ENCODE measurements at places on chromosomes 5 and 9. TPM values are rescaled to one million over a fixed set of nuclear protein-coding genes. Genes with fewer than 3 reads are reported as not detected.
A peak's percentile ranks its signal among the peaks of the same experiment; 100 is the strongest.

The ACTBL2 gene
- 0.12 TPM for total RNA-seq

The KIF24 gene
- total RNA-seq = 0.43 TPM

- DNase-seq = no peak
- no peaks in the 10 kb centered on the region for H3K4me1 ChIP-seq
- H3K27me3 ChIP-seq = no peaks in the 10 kb centered on the region
- no peak overlapping the region for H3K4me3 ChIP-seq
Observed at GRCh38 chr5:159893040-159893695, 23.1 kb upstream of the ADRA1B start.

The SV2C gene
- 0.15 TPM for total RNA-seq

GRCh38 chr9:695252-695651 lies 146.2 kb upstream of the DMRT1 start:
- no peak for DNase-seq
- H3K4me1 ChIP-seq = no peaks in the 10 kb centered on the region
- peak overlapping the region; percentile 42 for H3K4me3 ChIP-seq
- peaks cover 10% of the 10 kb centered on the region for H3K36me3 ChIP-seq

DNA sequence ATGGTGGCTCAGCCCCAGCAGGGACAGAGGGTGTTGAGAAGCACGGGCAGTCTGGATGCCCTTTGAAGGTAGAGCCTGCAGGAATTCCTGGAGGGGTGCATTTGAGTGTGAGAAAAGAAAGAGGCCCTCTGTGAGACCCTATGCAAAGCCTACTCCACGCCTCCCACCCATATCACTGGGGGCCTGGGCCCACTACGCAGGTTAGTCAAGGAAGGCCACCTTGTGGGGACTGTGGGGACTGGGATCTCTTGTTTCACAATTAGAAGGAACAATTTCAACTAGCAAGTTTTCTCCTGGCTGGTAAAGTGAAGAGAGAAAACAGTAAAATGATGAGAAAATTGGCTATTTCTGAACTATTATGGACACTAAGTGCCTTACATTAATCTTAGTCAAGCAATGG lies 486.2 kb upstream of the DAP start:
- H3K27me3 ChIP-seq = no peaks in the 10 kb centered on the region
- no peaks in the 10 kb centered on the region for H3K36me3 ChIP-seq
- H3K4me1 ChIP-seq = no peaks in the 10 kb centered on the region

- no peak overlapping the region for H3K4me3 ChIP-seq
- peak overlapping the region; percentile 9 for H3K27ac ChIP-seq
- peak; percentile 84 for DNase-seq
- no peaks in the 10 kb centered on the region for H3K27me3 ChIP-seq
- H3K4me1 ChIP-seq = no peaks in the 10 kb centered on the region
Observed at GRCh38 chr9:96344458-96345180, 38.9 kb downstream of the SLC35D2 start.

The ENHO gene
- total RNA-seq = 0.75 TPM

The PLPP7 gene
- 216 TPM for total RNA-seq

DNA sequence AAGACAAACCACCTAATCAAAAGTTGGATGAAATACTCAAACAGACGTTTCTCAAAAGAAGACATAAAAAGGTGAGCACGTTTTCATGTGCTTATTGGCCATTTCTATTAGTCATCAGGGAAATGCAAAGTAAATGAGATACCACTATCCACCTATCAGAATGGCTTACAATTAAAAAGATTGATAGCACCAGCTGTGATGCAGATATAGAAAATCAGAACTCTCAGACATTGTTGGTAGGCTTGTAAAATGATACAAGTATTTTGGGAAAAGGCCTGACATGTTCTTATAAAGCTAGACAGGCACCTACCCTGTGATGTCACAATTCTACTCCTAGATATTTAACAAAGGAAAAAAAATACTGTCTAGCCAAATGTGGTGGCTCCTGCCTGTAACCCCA lies 44.0 kb upstream of the SLC30A5 start:
- no peaks in the 10 kb centered on the region for H3K27me3 ChIP-seq
- no peak for DNase-seq
- no peaks in the 10 kb centered on the region for H3K4me1 ChIP-seq
- no peaks in the 10 kb centered on the region for H3K36me3 ChIP-seq
- H3K27ac ChIP-seq = no peak overlapping the region
- no peak overlapping the region for H3K4me3 ChIP-seq

The SPINK13 gene
- not detected for total RNA-seq

DNA sequence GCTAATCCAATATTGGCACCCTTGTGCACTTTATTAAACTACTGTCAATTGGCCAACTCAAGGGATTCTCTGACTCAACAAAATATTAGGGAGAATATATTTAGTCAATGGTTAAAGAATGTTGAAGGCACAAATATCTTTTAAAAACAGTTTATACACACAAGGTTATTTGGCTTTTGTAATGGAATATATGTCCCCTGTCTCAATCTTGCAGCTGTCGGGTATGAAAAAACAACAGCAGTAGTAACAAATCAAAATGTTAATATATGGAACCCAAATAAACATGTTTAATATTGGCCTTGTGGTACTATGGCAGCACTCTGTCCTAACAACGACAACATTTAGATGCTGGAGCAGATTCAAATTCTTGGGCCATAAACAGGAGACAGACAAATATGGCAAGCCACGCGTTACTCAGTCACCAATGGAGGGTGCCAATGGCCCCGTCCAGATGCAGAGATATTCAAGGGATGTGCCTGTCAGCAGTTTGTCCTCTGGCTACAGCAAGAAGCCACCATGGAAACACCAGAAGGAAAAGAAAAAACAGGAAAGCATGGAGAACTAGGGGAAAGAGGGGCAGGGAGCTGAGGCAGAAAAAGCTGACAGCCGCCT lies 342.0 kb downstream of the NDUFS4 start:
- no peak overlapping the region for H3K4me3 ChIP-seq
- no peaks in the 10 kb centered on the region for H3K27me3 ChIP-seq

GRCh38 chr9:68545033-68545705 lies 4.5 kb upstream of the TMEM252 start:
- no peak overlapping the region for H3K4me3 ChIP-seq
- no peaks in the 10 kb centered on the region for H3K27me3 ChIP-seq
- H3K36me3 ChIP-seq = no peaks in the 10 kb centered on the region
- H3K27ac ChIP-seq = no peak overlapping the region

The STX17 gene
- total RNA-seq = 16.1 TPM

The ST6GALNAC6 gene
- 106 TPM for total RNA-seq

DNA sequence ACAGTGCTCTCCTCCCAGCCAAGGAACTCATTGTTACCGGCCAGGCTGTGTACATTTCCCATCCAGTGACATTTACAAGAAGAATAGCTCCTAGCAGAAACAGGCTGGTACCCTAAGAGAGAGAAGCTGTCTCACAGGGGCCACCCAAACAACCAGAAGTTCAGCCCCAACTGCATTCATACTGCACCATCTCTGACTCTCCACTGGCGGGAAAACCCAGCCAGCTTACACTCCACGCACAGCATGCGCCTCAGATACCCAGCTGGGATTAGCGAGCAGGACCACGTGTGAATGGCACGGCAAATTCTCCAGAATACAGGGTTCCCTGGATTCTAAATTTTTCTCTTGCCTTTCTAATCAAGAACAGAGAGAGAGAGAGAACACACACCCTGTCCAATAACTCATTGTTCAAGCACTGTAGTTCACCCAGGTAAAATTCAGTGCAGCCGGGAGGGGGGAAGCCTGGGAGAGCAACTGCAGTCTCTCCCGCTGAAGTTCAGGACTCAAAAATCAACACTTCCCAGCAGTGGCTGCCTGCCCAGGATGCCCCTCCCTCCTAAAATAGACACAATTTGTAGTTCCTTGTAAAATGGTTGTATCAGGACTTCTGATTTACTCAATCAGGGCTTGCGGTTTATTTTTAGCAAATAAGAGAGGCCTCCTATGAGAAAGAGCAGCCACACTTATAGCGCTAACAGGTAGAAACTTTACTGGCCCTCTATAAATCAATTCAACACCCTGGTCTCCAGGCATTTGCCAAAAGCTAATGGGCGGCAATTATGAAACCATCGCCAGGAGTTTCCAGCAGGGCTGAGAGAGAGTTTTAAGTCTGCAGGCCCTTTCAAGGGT lies 2.2 kb downstream of the COL23A1 start:
- no peaks in the 10 kb centered on the region for H3K27me3 ChIP-seq
- peaks cover 20% of the 10 kb centered on the region for H3K4me1 ChIP-seq
- no peaks in the 10 kb centered on the region for H3K36me3 ChIP-seq
- no peak for DNase-seq

The TSSK1B gene
- not detected for total RNA-seq

The LCN2 gene
- not detected for total RNA-seq

- H3K4me3 ChIP-seq = no peak overlapping the region
- no peak for DNase-seq
- no peak overlapping the region for H3K27ac ChIP-seq
Observed at GRCh38 chr5:133635051-133635450, 22.7 kb upstream of the FSTL4 start.

DNA sequence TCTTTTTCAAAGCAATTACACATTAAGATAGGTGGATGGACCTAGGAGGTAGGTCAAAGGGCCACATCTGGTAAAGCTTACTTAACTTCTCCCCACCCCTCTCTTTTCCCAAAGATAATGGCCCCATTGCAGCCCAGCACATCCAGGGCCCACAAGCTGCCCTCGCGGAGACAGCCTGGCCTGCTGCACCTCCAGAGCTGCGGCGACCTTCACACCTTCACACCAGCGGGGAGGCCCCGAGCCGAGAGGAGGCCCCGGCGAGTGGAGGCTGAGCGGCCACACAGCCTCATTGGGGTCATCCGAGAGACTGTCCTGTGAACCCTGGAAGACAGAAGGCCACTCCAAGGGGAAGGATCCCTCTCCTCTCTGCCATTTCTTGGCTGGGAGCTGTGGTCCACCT lies 66.5 kb downstream of the ENTREP1 start:
- H3K27me3 ChIP-seq = no peaks in the 10 kb centered on the region
- H3K4me1 ChIP-seq = no peaks in the 10 kb centered on the region
- H3K36me3 ChIP-seq = peaks cover 19% of the 10 kb centered on the region

The SLC1A3 gene
- 50.9 TPM for total RNA-seq

DNA sequence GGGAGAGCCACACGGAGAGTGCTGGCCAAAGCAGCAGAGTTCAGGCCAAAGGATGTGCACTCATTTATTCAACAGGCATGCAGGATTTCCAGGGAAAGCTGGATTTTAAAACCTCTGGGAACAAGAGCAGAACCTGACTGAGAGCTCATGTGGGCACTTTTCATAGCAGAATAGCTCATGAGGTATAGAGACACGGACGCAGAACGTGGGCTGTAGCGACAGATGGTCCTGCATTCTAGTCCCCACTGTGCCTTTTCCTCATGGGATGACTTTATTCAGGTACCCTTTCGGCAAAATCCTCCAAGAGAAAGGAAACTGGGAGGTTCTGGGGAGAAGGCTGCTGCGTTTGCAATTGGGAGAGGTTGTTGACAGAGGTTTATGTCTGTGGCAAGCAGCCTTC lies 5.4 kb downstream of the IL4 start:
- no peaks in the 10 kb centered on the region for H3K4me1 ChIP-seq
- H3K27ac ChIP-seq = no peak overlapping the region
- H3K27me3 ChIP-seq = no peaks in the 10 kb centered on the region
- no peak overlapping the region for H3K4me3 ChIP-seq

The GM2A gene
- total RNA-seq = 36.4 TPM

The KCNV2 gene
- not detected for total RNA-seq

The SLC24A2 gene
- not detected for total RNA-seq

DNA sequence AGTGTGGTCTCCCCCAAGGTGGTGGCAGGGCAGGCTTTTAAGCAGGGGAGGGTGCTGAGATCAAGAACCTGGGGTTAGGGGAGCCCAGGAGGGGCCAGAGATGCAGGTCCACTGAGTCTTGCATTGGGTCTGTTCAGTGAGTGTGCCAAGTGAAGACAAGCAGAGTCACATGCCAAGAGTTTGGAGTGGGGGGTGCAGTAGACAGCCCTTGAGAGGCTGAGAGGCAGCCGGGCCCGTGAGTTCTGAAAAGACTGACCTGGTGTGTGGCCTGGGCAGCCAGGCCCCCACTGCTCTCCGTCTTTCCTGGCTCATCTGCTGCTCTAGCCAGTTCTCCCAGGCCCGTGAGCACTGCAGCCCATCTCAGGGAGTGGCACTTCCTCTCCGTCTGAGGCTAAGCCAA lies 120.0 kb downstream of the DAB2IP start:
- peak overlapping the region; percentile 32 for H3K27ac ChIP-seq
- peaks cover 87% of the 10 kb centered on the region for H3K36me3 ChIP-seq
- DNase-seq = no peak
- H3K4me1 ChIP-seq = peaks cover 47% of the 10 kb centered on the region
- no peak overlapping the region for H3K4me3 ChIP-seq

DNA sequence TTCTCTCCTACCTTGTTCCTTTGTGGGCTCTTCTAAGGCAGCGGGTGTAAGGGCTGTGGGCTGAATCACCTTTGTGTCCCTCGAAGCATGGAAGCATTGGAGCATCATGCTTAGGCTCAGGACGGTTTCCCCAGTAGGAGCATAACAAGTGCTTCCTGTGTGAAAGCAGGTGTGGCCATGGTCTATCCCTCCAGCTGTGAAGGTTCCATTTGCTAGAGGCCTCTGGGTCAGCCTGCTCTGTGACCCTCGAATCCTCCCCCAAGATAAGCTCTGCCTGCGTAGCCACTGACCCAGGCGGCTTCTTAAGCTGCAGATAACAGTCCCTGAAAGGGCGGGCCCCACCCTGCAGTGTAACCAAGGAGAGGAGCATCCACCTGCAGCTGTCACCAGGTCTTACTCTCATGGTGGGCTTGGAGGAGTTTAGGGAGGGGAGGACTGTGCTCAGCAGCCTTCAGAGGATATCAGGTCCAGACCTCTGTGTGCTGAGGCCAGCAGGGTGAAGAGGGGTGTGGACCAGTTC lies 8.4 kb upstream of the NDST1 start:
- no peaks in the 10 kb centered on the region for H3K36me3 ChIP-seq
- H3K4me3 ChIP-seq = no peak overlapping the region
- DNase-seq = no peak

DNA sequence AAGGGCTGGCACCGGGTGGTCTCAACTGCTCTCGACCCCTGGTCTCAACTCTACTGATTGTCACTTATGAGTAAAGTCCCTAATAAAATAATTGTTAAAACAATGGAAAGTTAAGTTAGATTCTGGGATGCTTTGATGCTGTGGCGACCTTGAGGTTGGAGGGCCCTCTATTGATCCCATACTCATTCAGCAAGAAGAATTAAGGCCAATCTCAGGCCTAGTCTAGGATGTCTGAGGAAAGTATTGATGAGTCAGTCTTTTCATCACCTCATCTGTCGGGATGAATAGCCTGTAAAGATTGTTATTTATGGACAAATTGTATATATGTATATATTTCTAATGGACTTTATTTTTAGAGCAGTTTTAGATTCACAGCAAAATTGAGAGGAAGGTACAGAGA lies 50.8 kb downstream of the WDR36 start:
- no peaks in the 10 kb centered on the region for H3K4me1 ChIP-seq
- no peaks in the 10 kb centered on the region for H3K36me3 ChIP-seq

The GPR150 gene
- total RNA-seq = not detected

The IL5 gene
- total RNA-seq = not detected
